Astrocyte (in vitro differentiated cells and primary cell): ENCODE measurements at places on chromosomes 11 and 22. TPM values are rescaled to one million over a fixed set of nuclear protein-coding genes. Genes with fewer than 3 reads are reported as not detected.

KCTD14 gene
- total RNA-seq: 1.0 and 1.1 TPM in 2 replicates

DNA sequence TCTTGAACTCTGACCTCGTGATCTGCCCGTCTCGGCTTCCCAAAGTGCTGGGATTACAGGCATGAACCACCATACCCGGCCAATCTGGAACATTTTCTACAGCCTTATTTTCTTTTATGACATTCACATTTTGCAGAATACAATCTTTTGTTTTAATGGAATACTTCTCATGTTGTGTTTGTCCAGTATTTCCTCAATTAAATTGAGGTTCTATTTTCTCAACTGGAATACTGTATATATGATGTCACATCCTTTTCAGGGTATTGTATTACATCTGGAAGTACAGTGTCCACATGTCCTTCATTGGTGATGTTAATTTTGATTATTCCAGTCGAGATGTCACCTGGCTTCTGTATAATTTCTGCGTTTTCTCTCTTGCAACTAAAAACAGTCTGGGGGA, 90.8 kb upstream of the HORMAD2 start:
- peaks cover 5% of the 10 kb centered on the region for H3K36me3 ChIP-seq
- H3K27ac ChIP-seq: no peak overlapping the region
- peaks cover 20% of the 10 kb centered on the region for H3K4me1 ChIP-seq
- H3K27me3 ChIP-seq: no peaks in the 10 kb centered on the region
- H3K4me3 ChIP-seq: no peak overlapping the region

DNA sequence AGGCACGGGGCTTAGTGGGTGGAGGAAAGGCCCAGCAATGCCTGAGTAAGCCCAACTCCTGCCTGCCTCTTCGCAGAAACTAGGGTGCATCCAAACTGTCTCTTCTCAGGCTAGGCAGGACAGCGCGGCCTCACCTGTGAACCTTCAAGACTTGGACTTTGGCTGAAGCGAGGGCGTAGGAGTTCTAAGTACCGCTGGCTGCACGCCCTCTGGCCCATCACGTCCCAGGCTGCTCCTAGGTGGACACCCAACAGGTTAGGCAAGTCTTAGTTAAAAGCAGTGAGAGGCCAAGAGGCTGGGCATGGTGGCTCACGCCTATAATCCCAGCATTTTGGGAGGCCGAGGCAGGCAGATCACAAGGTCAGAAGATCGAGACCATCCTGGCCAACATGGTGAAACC, 1.8 kb upstream of the DDB2 start:
- H3K27me3 ChIP-seq: no peaks in the 10 kb centered on the region
- H3K36me3 ChIP-seq: peaks cover 2% of the 10 kb centered on the region
- H3K27ac ChIP-seq: no peak overlapping the region

CASP5 gene
- not detected in 2 replicates for total RNA-seq
